ENCODE measurements at places on chromosomes 4 and X.

DNA sequence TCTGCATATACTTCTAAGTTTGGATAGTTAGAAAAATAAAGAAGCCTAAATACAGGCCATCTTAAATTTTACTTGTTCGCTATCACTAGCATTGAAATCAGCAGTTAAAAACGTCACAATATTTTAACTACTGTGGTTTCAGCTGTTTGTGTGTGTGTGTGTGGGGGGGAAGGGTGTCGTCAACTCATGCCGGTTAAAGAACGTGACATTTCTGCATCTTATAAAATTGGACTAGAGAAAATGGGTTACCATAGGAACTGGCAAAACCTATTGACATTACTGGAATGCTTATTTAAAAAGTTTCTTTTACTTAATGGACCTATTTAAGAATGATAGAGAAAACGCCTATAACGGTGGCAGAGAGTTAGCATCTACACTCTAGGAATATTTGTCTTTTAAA, 1.2 kb upstream of the CNKSR2 start:
- DNase-seq, result no peak

DNA sequence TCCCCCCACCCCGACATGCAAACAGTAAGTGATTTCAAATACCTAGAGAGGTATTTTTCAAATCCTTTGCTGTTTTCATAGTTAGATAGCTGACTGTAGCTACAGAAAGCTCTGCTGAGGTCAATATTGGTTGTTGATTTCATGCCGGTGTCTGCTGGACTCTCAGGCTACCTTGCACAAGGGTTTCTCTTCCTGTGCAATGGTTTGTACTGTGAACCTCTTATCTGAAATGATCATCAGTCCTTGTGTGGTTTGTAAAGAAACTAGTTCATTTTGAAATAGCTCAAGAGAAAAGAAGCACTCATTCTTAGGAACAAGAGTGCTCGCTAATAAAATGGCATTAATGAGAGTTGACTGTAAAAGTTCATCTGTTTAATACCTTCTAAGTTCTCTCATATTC, 2.1 kb downstream of the MTM1 start:
- no peak for DNase-seq

DNA sequence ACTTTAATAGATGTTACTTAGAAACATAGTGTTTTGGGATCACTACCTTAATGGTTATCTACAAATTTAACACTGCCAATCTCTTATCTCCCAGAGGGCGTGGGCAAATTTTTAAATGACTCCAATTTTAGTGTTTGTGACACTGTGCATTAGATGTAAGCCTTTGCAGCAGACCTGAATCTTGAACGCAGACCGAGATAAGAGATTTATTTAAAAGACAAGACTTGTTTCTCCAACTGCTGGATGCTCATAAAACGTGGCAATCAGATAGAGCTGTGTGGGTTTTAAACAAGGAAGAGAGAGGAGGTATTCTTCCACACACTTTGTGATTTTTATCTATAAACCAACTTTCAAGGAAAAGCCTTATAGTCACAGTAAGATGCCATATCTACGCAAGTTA, 252.5 kb upstream of the NR3C2 start:
- no peak for DNase-seq

- DNase-seq, result no peak
These were observed 2197.7 kb downstream of the ARAP2 start for GRCh38 chr4:34046580-34046979.

GRCh38 chr4:76764251-76764650, 133.7 kb downstream of the SOWAHB start:
- DNase-seq, result no peak
